GM19239 (cell line): ENCODE measurements at places on chromosomes 13 and 19.

DNA sequence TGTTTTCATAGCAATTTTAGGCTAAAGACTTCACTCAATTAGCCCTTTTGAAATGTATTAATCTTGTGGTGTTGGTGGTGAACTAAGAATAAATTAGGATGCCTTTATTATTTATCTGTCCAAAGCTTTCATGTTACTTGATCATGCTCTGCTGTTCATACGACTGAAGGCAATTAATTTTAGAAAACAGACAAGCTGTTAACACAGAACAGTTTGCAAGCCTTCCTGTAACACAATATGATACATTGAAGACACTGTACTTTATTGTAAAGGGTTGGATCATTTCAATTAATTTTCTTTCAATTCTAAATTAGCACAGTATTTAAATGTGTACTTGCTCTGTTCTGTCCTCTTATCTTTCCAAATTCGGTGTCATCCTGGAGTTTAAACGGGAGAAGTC lies 794.3 kb upstream of the MIR17HG start:
- DNase-seq: no peak

DNA sequence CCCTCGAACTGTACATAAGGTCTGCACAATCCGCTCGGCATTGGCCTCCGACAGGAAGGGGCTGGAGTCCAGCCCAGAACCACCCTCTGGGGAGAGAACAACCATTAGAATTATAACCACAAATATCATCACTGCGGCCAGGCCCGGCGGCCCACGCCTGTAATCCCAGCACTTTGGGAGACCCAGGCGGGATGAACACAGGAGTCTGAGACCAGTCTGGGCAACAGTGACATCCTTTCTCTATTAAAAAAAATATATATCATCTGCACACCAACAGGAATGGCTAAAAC lies 11.4 kb downstream of the COQ8B start:
- DNase-seq: no peak

- DNase-seq: no peak
These were observed 7.3 kb downstream of the IGSF23 start for GRCh38 chr19:44620667-44621066.

DNA sequence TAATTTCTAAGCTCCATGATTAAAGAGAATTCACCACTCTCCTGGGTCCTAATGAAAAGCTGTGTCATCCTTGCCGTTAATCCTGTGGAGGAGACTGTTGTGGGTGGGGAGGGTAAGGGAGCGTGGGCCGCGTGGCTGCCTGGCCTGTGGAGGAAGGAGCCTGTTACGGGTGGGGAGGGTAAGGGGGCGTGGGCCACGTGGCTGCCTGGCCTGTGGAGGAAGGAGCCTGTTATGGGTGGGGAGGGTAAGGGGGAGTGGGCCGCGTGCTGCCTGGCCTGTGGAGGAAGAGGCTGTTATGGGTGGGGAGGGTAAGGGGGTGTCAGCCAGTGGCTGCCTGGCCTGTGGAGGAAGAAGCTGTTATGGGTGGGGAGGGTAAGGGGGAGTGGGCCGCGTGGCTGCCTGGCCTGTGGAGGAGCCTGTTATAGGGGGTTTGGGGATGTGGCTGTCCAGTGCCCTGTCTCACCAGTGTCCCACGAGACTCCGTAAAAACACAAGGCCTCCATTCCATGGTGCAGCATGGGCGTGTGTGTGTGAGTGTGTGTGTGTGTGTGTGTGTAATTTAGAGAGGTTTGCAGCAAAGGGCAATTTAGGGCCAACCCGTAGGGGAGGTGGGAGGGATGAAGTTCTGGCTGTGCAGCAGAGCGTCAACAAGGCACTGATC lies 15.6 kb upstream of the DCUN1D2 start:
- no peak for DNase-seq

DNA sequence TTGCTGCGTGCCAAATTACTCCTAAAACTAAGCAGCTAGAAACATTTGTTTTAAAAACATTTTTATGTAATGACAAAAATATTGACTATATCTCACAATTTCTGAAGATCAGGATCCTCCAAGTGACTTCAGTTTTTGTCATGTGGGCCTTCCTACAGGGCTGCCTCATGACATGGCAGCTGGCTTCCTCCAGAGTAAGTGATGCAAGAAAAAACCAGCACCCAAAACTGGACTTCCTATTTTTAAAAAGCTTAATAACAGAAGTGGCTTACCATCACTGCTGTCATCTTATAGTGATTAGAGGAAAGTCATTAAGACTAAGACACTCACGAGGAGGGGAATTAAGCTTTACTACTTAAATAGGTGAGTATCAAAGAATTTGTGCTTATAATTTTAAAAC lies 681.7 kb downstream of the PCDH17 start:
- no peak for DNase-seq

- no peak for DNase-seq
These were observed 8.0 kb downstream of the C19orf25 start for GRCh38 chr19:1471010-1471514.

GRCh38 chr13:109782823-109783431 lies 3.5 kb downstream of the IRS2 start:
- DNase-seq: no peak

DNA sequence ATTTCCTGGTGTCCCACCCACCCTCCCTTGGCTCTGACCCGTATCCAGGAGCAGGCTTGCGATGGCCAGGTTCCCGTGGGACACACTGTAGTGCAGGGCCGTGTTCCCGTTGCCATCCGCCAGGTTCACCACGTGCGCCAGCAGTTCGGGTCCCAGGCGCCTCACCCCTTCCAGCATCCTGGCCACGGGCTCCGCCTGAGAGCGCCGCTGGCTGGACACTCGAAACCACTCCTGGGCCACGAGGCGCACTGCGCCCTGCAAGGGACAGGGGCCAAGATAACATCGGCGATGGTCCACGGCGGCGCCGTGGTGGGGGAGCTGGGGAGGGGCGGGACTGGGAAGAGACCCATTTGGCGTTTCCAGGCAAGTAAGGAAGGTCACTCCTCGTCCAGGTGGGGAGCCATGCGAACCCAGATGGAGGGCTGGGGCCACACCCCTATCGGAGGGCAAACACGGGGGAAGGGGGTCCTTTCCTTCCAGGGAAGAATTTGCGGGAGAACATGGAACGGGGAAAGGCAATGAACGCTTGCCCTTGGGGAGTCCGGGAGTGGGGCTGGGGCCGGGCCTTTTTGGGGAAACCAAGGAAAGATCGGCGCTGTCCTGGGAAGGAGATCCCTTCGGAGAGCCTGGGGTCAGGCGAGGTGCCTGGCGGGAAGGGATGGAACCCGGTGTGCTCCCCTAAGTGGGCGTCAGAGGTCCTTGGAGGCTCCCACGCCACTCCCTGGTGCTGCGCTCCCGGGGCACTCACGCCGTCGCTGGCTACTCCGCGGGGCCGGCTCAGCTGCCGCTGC lies 9.9 kb downstream of the KANK3 start:
- no peak for DNase-seq

- no peak for DNase-seq
These were observed 1227.5 kb upstream of the MIR17HG start for GRCh38 chr13:90120026-90120425.

- no peak for DNase-seq
These were observed 279 bp downstream of the DMRTC2 start for GRCh38 chr19:41845051-41845590.

- DNase-seq: peak; percentile 1
These were observed 638.2 kb upstream of the SPRY2 start for GRCh38 chr13:80979035-80979641.

DNA sequence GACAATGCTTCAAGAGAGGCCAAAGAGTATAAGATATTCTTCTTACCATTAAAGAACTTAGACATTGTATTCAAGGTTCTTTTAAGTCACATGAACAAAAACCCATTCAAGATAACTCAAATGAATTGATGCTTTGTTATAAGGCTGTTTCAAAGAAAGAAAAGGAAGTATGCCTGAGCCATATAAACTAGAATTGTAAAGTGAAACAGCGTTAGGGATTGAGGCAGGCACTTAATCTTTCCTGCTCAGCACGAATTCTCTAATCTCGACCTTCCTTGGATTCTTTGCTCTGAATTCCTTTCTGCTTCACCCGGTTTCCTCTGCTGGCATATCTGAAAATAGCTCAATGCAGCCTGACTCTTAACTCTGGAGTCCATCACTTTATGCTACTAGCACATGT lies 595.4 kb downstream of the DIAPH3 start:
- DNase-seq: no peak

DNA sequence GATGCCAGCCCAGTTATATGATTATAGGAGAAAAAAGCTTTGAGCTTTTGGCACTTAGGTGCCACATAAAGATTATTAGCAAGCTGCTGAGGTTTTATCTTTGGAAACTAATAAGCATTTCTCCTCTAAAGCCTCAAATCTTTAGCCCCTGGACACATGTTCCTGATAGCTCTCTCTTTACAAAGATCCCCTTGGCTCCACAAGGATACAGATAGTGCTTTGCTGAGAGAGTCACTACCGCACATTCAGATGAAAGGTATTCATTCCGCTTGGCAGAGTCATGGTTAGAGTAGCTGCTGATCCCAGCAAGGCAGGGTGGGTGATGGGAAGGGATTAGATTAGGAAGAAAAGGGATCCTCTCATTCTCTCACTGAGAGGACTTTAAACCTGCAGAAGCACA lies 28.2 kb upstream of the PSG7 start:
- DNase-seq: no peak

- DNase-seq: no peak
These were observed 459 bp downstream of the MIDN start for GRCh38 chr19:1248786-1249297.

DNA sequence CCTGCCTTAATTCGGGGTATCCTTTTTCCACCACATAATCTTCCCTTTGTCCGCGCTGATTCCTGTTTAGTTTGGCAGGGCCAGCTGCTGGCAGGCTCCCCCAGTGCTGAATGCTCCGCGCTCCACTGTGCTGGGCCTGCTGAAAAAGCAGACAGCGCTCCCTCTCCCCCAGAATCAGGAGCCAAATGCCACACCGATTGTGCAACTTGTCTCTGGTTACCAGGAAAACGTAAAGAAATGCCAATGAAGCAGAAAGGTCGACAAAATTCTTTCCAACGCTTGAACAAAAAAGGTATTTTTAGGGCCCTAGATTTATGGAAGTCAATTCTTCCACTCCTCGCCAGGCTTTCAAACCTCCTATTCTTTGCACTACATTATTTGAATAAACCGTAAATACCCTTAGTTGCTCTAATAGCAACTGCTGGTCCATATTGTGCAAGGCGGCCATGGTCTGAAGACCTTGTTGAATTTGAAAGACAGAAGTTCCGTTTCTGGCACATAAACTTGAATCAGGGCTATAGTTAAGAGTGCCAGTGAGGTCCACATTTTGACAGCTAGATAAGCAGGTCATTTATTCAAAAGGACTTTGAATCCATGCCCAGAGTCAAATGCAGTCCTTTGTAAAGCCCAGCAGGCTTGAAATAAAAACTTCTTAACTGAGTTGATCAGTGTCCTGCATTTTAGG lies 206.7 kb upstream of the RFC3 start:
- no peak for DNase-seq

DNA sequence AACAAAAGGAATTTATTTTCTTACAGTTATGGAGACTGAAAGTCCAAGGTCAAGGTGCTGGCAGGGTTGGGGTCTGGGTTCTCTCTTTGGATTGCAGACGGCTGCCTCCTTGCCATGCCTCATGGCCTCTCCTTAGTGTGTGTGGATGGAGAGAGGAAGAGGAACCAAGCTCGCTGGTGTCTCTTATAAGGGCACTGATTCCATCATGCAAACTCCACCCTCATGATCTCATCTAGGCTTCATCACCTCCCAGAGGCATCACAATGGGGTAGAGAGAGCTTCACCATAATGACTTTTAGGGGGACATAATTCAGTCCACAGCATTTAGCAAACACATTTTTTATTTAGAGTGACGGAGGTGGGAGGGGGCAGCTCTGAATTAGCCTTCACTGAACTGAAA lies 104.9 kb upstream of the ABCC4 start:
- no peak for DNase-seq

- DNase-seq: no peak
These were observed at the start of gene EML2 for GRCh38 chr19:45638930-45639729. EML2 (minus strand) TSS chr19:45639397; CDS start chr19:45639376, 21 bp downstream.

DNA sequence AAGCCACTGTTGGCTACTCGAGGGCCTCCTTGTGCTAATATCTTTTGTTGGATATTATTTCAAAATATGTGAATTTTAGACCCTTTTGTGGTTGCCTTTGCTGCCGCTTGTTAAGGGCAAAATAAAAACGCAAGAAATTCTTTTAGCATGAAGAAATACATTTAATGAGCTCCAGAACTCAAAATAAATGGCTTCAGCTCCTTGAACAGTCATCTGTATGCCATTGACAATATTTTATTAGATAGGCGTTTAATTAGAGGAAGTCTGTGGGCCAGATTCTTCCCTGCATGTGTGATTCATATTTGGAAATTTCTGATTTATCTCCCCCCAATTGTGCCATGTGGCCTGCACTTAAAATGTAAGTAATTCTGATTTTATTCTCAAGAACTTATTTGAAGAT lies 177.2 kb downstream of the STK24 start:
- no peak for DNase-seq

- DNase-seq: no peak
These were observed 21.1 kb downstream of the ELL start for GRCh38 chr19:18500799-18501198.

DNA sequence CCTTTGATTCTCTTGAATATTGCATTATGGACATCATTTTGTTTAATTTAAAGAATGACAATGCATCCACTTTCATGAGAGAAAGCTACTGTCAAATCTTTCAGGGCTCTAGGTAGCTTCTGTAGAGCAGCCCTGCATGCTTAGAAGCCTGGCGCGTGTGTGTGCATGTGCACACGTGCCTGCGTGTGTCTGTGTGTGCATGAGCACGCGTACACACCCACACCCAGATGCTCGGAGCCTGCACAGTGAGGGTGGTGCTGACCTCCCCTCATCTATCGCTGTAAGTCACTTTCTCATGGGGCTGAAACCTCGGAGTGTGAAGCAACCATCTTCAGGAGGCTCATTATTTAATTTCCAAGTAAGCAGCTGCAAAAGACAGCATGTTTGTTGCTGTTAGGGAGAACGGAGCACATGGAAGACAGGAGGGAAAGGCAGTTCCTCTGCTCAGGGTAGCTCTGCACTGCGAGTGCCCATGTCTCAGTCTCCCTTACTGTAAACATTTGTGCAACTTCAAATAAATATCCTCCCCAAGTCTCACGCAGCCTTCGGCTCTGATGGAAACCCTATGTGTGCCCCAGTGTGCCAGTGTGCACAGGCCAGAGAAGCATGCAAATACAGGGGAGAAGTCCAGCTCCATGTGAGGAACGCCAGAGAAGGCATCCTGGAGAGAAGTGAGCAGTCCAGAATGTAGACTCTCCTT lies 22.8 kb downstream of the TSHZ3 start:
- DNase-seq: no peak

GRCh38 chr19:41776700-41777099 lies 19.7 kb upstream of the CEACAM3 start:
- DNase-seq: no peak

GRCh38 chr13:94992036-94992960 lies 280.0 kb upstream of the SOX21 start:
- no peak for DNase-seq

DNA sequence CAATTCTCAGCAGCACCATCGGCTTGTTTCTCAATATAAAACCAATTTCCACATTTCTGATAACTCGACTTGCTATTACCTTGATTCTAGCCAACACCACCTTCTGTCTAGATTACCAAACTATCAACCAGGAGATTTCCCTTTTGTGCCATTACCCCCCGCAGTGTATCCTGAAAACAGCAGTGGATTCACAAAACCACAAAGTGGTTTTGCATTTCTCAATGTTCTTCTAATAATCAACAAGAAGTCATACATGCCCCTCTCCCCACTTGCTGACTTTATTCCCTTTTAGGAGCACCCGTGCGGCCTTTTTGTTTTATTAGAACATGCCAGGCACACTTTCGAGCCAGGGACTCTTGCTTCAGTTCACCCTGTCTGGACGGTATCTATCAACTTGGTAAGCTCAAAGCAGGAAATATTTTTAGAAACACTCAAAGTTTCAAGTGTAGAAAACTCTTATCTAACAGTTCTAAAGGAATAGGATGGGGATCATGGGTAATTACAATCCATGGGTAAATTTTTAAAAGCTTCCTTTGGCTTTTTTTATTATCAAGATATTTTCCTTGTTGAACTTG lies 967.4 kb downstream of the EFNB2 start:
- no peak for DNase-seq
